ENCODE measurements at places on chromosomes 1 and 21.
A peak's percentile ranks its signal among the peaks of the same experiment; 100 is the strongest.

DNA sequence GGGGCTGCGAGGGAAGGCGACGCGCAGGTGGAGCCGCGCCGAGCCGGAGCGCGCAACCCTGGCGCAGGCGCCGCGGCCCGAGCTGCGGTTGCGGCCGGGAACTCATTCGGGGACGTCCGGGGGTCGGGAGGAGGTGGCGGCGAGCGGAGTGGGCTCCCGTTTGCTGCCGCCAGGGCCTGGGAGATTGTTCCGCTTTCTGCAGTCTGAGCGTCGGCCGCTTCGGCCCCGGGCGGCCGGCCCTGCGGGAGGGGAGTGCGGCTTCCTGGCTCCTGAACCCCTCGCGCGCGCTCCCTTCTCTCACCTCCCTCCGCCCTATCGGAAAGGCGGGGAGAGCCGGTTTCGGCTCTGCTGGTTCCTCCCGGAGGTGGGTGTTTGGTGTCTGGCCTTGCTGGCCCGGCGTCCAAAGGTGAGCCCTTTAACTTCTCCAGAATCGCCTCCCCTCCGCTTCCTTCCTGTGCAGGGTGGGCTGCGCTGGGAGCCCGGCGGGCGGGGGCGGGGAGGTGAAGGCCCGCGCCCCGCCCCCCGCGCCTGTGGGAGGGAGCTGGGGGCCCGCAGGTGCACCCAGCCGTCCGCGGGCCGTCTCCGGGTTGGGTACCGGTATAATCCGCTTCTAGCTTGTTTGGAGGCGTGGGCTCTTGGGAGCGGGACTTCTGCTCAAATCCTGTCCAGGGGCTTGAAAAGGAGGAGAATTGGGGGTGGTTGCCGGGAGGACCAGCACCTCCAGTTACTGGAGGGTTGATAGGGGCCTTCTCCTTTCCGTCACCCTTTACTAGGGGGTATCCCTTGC, 683 bp downstream of the LRRC8D start:
- DNase-seq: no peak

GRCh38 chr1:235160383-235160956, 580 bp downstream of the RBM34 start:
- DNase-seq: peak; percentile 22

GRCh38 chr1:1137256-1138045, 21.6 kb upstream of the C1orf159 start:
- no peak for DNase-seq

DNA sequence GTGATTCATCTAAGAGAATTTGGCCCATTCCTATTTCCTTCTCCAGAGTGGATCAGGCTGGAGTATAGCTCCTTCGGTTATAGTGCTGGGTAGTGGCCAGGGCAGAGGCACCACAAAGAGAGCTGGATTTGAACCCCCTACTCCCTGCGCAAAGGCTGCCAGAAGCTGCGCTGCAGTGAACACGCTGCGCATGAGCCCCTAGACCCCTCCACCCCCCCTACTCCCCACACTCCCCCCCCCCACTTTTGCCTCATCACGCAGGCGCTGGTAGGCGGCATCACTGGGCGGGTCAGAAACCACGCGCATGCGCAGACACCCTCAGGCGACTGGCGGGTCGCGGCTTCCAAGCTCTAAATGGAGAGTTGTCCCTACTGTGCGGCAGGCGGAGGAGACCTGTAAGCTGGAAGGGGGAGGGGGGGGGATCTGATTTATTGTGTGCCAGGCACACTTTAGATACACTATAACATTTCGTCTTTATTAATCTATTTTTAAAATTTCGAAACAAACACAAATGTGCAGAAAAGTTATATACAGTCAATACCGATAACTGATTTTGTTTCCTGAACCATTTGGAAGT, 38.7 kb upstream of the HMGN1 start:
- peak; percentile 39 for DNase-seq

GRCh38 chr1:161706482-161707347, at the start of gene FCRLA:
FCRLA (plus strand) TSS chr1:161707229; CDS start chr1:161707265, 36 bp downstream.
- no peak for DNase-seq

DNA sequence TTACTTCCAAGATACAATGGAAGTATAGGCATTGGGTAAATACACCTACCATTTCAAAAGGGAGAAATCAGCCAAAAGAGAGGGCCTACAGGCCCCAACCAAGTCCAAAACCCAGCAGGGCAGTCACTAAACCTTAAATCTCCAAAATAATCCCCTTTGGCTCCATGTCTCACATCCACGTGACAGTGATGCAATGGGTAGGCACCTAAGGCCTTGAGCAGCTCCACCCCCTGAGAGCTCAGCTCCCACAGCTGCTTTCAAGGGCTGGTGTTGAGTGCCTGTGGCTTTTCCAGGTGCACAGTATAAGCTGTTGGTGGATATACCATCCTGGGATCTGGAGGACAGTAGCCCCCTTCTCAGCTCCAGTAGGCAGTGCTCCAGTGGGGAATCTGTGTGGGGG, 72.5 kb downstream of the UROD start:
- DNase-seq: no peak

Data from retinal pigment epithelial cell (primary cell).